Osteoblast (primary cell): ENCODE measurements at places on chromosomes 2 and 18.
A peak's percentile ranks its signal among the peaks of the same experiment; 100 is the strongest.

DNA sequence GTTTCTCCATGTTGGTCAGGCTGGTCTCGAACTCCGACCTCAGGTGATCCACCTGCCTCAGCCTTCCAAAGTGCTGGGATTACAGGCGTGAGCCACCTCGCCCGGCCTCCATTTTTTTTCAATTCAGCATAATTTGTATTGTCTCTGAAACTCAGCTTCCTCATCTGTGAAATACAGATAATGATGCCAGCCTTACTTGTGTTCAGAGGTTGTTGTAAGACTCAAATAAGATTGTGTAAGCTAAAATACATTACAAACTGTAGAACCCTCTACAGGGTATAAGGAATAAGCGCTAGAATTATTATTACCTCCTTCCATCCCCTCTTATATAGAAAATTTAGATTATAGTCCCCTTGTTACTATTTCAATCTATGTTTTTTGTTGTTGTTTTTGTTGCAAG lies 24.8 kb upstream of the STARD7 start:
- DNase-seq = no peak

DNA sequence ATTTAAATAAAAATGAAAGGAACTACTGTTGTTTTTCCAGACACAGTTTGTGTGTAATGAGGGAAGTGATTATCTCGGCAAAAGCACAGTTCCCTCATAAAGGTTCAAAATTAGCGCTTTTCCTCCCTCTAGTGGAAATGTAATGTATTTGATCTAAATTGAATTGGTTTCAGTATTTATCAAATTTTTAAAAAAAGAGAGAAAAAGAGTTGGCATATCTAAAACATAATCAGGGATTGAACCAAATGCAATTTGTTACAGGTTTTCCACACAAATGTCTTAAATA lies 37.5 kb downstream of the CMPK2 start:
- DNase-seq = no peak

DNA sequence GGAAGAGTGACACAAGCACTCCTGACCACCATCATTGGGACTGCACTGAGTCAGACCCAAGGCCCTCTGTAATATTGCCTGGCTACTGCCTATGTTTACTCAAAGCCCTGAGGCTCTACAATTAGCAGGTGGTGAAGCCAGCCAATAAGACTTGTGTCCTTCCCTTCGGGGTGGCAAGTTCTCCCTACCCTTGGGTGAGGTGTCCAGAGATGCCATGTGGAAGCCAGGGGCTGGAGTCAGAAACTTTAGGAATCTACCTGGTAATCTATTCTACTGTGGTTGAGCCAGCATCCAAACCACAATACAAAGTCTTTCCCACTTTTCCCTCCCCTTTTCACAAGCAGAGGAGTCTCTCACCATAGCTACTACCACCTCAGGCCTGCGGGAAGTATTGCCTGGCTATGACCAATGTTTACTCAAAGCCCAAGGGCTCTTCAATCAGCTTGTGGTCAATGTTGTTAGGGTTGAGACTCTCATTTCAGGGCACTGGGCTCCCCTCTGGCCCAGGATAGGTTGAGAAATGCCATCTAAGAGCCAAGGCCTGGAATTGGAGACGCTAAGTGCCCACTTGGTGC lies 17.6 kb downstream of the DHRS9 start:
- DNase-seq = no peak

- no peak for DNase-seq
Observed at GRCh38 chr18:58808349-58808748, 56.3 kb upstream of the ZNF532 start.

DNA sequence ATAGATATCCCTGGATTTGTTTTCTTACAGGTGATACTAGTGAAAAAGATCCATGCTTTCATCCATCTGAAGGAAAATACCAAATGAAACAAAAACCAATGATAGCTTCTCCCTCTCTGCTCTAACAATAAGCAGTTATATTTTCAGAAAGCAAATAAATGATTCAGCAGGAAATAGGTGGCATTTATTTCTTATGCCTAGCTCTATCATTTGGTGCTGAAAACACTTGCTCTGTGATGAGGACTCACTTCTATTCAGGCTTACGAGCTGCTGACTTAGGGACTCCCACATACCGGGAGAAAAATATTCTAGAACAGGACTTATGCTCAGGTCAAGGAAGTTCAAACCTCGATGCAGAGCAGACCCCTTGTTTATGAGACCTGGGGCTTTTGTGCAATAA lies 142.6 kb downstream of the SETBP1 start:
- no peak for DNase-seq

GRCh38 chr2:161102770-161103450 lies 57.3 kb upstream of the TANK start:
- no peak for DNase-seq

- DNase-seq = peak; percentile 50
Observed at GRCh38 chr2:240876475-240877251, 8.0 kb downstream of the AGXT start.

DNA sequence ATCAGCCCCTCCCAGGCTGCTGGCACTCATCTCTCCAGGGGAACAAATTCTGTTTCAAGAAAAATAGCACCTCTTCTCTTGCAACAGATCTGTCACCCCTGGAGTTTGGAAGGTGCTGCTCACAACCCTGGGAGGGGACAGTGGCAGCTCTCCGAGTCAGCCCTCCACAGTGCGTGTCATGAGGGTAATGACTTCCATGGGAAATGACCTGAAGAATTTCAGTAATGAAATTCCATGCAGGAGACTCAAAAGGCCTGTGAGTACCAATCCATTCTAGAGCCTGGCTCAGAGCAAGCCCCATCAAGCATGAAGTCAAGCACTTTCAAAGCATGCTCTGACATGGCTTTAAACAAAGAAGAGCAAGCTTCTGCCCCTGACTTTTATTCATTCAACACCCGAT lies 276.3 kb upstream of the PARD3B start:
- DNase-seq = no peak

- peak; percentile 82 for DNase-seq
Observed at GRCh38 chr2:176130957-176131847, 1.7 kb downstream of the HOXD8 start.

DNA sequence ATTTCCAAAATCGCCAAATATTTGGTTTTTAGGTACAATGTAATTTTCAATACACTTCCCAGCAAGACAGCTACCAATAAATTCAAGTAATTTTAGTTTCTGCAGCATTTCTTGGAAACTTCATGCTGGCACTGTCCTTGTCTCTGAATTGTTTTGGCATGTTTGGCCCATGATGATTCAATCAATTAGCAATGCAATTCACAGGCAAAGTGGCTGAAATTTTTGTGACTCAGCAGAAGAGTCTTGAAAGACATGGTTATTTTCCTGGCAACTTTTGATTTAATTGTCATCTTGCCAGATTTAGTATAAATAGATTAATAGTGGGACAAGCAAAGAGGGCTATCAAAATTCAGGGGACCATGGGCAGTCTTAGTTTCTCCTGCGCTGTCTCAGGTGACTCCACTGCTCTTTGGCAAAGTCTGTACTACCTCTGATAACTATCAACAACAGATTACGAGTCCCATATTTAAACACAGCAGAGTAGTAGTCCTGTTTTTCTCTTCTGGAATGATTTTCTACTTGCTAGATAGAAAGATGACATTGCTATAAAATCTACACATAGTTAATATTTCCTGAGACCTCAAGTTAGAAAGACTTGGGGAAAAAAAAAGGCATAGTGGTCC lies 88.9 kb upstream of the CYP26B1 start:
- DNase-seq = peak; percentile 59

- no peak for DNase-seq
Observed at GRCh38 chr2:61173116-61173515, 11.1 kb downstream of the C2orf74 start.

- DNase-seq = peak; percentile 84
Observed at GRCh38 chr2:98334439-98335078, 11.7 kb upstream of the CNGA3 start.

- no peak for DNase-seq
Observed at GRCh38 chr2:201343559-201343958, 13.6 kb downstream of the FLACC1 start.

- no peak for DNase-seq
Observed at GRCh38 chr18:63492851-63493250, 16.1 kb downstream of the SERPINB5 start.

DNA sequence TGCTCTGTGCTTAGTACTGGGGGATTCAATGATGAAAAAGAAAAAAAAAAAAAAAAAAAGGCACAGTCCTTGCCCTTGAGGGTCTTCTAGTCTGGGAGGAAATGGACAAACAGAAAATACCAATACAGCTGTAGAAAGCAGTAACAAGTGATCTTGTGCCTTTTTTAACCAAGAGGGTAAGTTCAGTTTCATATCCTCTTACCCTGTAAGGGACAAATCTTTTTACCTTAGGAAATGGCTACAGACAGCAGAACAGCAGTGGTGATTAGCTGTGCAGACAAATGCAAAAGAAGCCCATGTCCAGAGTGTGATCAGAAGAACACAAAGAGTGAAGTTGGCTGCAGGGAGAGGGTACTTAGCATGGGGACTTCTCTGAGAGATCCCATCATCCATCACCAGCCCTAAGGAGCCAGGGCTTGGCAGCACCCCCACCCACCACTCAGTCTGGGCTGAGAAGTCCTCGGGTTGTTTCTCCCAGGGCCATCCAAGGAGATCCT lies 102.9 kb downstream of the ALPK2 start:
- no peak for DNase-seq

- no peak for DNase-seq
Observed at GRCh38 chr2:24576617-24577016, 85.6 kb downstream of the NCOA1 start.

GRCh38 chr18:62590799-62591590 lies 68.2 kb downstream of the ZCCHC2 start:
- DNase-seq = no peak

DNA sequence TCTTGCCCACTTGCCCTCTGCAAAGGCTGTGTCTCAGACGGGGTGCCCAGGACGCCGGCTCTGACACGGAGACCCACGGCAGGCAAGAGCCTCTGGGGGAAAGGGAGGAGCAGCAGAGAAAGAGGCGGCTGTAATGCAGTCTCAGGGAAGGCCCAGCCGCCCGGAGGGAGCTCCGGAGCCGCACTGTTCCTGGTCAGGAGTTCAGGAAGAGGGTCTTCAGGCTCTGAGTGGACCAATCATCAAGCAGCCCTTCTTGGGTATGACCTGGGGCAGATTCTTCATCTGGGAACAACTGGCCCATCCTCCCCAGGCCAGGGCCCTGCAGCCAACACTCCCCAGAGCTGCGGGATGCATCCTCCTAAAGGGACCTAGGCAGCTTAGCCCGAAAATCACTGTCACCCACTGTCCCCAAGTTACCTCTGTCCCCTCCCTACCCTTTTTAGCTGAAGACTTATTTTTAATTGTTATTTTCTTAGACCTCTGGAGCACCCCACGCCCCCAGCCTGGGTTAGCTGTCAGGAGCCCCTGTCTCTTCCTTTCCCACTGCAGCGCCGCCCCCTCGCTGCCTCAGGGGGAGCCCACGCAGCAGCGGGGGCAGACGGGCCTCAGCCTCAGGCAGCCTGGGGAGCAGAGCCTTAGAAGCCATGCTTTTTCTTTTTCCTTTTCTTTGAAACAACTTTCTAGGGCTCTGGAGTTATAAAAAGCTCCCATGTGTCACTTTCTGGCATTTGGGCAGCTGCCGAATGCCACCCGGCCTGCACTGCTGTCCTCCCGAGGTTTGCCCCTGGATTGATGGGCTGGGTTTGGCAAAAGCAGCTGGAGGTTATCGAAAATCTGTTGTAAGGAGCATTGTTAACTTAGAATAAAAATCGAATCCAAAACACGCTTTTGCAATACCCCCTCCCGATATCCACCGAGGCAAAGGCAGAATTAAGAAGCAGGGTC lies 644 bp upstream of the NEU2 start:
- no peak for DNase-seq

DNA sequence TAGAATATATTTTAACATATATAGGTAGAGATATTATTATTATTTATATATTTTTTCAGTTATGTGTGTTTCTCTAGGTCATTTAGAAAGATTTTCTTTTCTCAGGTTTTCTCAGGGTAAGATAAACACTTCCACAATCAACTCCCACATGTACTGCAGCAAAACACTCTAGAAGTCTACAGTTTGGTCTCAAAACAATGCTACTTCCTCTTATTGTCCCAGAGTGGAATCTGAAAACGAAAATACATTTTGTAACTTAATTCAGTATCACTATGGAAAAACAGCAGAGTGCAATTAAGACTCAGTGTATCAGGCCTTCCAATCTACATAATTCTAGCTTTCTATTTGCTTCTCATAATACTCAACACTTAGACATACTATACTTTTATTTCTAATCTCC lies 190.1 kb upstream of the SLC35G4 start:
- DNase-seq = no peak

DNA sequence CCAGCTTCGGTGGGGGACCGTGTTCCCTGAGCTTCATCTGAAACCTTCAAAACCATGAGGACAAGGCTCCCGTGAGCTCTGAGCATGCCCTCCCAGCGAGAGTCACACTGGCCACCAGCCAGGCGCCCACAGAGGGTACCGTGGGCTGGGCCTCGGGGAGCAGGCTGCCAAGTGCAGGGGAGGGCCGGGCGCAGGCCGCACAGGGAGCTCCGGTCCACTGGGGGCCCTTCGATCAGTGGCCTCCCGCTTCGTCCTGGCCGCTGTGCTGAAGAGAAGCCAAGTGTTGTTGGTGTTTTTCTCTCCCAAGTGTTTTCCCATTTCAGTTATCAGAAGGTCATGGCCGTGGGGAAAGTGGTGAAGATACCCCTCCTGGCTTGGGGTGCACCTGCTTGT lies 144.4 kb downstream of the PTGR3 start:
- no peak for DNase-seq

- no peak for DNase-seq
Observed at GRCh38 chr2:151852260-151853069, 24.2 kb upstream of the ARL5A start.

- DNase-seq = no peak
Observed at GRCh38 chr18:67140495-67140894, 376.0 kb downstream of the DSEL start.

DNA sequence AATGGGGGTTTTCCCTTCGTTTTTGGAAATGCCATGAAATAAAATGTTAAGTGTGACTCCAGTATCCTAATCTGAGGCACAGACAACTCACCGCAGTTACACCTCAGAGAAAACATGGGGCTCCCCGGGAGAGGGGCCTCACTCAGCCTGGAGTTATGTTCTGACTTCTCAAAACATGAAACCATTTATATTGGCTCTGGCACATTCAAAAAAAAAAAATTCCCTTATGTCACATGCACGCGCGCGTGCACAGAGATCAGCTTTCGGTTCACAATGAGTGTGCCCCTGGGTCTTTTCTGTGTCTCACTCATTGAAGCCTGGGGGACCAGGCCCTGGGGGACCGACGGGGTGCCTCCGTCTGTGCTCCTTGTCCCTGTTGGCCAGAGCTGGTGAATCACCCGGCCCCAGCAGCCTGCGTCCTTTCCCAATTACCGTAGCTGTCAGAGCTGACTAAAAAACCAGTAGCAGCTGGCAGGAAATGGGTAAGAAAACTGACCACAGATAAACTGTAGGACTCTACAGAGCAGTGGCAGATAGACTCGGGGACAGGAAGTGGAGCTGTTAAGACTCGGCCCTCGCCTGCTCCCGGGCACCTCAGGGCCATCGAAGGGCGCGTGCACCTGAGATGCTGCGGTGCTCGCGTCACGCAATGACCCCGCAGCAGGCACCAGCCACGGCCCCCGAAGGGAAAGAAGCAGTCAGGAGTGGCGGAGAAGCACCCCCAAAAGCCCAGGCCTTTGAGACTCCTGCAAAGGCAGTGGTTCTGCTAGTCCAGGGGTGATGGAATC lies 138.3 kb upstream of the ID2 start:
- peak; percentile 98 for DNase-seq
